ENCODE measurements at places on chromosomes 7 and 10.

DNA sequence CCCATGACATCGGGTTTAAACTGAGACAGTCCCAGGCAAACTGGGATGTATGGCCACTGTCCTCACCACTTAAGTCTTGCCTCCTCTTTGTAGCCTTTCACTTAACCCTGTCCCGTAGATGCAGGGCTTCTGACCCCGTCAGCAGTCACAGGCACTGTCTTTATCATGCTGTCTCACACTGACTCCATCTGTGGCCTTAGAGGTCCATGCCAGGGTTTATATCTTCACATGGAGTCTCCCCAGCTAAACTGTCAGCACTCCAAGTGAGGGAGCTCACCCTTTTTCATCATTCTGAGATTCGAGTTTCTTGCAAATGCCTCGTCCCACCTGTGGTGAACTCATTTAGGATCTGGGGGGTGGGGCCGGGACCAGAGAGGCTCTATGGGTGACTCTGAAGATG, 2.8 kb downstream of the FKBP6 start:
- no peak for DNase-seq

- no peak for DNase-seq
These were observed 54.7 kb downstream of the PWWP2B start for GRCh38 chr10:132451506-132452215.

DNA sequence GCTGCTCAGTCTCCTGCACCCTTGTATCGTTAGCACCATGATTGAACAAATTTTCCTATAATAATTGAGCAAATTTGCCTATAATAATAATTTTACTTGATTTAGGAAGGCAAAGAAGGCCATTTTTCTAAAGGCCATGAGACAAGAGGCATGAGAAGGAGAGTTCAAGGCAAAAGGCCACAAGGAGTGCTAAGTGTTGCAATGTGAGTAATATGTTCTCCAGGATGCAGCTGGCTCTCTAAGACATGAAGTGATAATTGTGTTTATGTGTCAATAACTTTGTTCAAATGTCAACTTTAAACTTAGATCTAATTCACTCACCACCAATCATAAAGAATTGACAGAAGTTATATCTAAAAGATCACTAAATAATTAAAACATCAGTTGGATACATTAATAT, 53.8 kb downstream of the SGCE start:
- DNase-seq: no peak

GRCh38 chr10:101140084-101140949, 9.2 kb downstream of the TLX1 start:
- no peak for DNase-seq

- DNase-seq: no peak
These were observed 41.5 kb upstream of the ST7 start for GRCh38 chr7:116911801-116912200.

- no peak for DNase-seq
These were observed 99.1 kb downstream of the PLCE1 start for GRCh38 chr10:94092848-94093247.

DNA sequence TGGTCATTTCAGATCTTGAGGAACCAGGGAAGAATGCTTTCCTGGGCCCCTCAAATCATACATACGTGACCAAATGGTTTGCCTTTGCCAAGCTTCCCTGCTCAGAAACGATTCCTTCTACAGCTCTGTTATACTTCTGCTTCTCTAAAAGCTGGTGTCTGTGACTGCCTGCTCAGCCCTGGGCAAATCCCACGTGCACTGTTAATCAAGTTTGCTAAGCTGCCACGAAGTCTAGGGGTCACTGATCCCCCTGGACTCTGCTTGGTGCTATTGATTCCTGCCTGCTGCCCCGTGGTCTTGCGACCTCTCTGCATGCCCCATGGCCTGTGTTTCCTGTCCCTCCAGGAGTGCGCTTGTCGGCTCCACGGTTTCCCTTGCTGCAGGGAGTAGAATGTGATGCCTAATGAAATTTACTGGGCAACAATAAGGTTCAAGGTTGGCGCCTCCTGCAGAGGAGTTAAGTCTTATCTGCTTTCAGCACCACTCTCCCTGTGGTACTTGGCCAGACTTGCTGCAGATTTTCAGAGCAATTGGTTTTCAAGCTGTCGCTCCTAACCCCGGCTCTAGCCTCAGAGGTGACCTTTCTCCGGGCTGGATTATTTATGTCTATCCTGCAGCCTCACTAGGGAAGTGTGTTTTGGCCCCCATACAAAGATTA, 201.6 kb upstream of the FZD8 start:
- DNase-seq: no peak

DNA sequence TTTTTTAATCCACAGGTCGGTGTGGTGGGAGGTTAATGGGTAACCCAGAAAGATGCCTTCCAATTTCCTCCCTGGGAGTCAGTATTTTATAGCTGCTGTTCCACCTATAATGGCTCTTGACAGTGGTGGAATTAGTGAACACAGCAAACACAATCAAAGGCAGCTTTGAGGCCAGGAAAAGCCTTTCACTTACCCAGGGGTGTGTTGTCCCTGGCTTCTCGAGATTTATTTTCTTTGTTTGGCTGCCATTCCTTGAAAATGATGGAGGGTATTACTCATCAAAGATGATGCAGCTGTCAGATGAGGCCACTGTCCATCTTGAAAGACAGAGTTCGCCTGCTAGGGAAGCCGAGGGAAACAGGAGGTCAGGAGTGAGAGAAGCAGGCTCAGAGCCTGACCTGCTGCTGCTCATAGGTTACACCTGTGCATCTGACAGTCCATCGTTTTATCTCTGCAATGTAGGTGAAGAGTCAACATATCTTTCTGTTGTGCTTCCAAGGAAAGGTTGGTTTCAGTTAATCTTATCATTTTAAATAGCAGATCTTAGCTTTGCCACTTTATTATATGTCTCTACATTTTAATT, 221.6 kb downstream of the XPNPEP1 start:
- no peak for DNase-seq

GRCh38 chr10:68721673-68722335, 765 bp downstream of the CCAR1 start:
- DNase-seq: no peak

- DNase-seq: no peak
These were observed 152.4 kb downstream of the KIF20B start for GRCh38 chr10:89853781-89854191.

DNA sequence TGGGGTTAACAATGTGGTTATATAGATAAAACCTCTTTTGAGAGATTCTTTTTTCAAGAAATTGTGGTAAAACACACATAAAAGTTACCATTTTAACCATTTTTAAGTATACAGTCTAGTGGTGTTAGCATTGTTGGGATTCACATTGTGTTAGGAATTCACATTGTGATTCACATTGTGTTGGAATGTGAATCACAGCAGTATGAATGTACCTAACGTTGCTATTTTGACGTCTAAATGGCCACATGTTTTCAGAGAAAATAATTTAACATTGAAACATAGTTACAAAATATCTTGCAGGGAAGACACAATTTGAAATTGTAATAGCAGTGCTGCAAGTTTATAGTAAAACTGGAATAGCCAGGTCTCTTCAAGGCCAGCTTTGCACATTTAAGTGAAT, 129.0 kb downstream of the BICC1 start:
- DNase-seq: no peak

DNA sequence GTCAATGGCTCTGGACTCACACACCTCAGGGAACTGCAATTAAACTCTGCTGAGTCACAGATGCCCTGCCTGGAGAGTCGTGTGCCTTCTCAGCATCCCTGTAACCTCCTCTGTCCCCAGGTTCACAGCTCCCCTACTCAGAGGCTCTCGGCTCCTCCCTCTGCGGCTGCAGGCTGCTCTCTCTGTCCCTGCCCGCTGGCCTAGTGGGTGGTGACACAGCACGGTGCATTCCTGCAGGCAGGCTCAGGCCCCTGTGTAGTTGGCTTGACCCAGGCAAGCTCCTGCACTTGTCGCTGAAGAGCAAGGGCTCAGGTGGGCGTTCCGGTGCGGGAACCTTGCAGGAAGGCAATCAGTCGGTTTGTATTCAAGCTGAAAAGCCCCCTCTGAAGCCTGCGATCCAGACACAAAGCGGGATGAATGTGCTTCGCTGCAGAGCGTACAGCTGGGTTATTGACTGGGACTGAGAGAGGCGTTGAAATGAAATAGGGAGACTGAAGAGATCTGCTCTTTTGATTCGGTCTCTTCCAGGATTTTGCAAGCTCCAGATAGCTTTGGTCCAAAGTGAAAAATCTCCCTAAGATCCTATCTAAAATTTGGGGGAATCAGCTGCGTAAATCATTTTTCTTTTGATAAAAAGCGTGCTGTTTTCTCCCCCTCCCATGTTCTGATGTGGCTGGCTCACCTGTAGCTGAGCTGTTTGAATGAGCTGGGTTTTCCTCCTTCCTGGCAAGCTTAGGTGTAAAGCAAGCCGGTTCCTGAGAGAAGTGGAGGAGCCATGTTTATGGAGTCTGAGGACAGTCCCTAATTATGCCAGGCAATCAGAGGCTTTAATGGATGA, 208.7 kb upstream of the PHYHIPL start:
- no peak for DNase-seq

GRCh38 chr10:121131014-121131413, 279.9 kb downstream of the WDR11 start:
- no peak for DNase-seq

- DNase-seq: no peak
These were observed 120.6 kb downstream of the LYZL1 start for GRCh38 chr10:29409241-29410054.

DNA sequence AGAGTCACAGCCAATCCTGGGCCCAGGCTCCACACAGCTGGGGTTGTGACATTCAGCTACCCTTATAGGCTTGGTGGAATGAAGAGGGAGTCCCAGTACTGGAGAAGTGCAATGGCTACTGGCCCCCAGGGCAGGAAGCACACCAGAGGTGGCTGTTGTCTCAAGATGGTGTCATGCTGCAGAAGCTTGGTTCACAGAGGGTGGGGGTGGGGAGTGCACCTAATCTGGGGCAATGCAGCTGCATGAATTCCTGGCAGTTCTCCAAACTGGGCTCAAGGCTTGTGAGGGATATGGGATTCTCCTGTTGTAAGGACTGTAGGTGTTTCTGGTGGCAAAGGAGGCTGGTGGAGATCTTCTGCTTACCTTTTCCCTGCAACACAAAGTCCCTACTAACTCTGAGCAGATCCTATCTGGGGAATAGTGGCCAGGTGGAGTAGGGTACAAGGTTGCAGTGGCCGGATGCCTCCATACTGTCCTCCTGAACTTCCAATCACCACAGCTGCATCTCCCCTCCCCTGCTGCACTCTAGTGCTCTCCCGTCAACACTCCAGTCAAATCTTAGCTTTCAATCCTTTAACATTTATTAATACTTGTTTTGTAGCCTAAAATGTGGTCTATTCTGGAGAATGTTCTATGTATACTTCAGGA, 27.4 kb upstream of the PLA2G12B start:
- no peak for DNase-seq

DNA sequence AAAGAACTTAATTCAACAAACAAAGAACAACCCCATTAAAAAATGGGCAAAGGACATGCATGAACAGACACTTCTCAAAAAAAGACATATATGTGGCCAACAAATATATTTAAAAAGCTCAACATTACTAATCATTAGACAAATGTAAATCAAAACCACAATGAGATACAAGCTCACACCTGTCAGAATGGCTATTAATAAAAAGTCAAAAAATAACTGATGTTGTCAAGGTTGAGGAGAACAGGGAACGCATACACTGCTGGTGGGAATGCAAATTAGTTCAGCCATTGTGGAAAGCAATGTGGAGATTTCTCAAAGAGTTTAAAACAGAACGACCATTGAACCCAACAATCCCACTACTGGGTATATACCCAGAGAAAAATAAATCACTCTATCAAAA, 19.1 kb downstream of the ZFAND4 start:
- no peak for DNase-seq

DNA sequence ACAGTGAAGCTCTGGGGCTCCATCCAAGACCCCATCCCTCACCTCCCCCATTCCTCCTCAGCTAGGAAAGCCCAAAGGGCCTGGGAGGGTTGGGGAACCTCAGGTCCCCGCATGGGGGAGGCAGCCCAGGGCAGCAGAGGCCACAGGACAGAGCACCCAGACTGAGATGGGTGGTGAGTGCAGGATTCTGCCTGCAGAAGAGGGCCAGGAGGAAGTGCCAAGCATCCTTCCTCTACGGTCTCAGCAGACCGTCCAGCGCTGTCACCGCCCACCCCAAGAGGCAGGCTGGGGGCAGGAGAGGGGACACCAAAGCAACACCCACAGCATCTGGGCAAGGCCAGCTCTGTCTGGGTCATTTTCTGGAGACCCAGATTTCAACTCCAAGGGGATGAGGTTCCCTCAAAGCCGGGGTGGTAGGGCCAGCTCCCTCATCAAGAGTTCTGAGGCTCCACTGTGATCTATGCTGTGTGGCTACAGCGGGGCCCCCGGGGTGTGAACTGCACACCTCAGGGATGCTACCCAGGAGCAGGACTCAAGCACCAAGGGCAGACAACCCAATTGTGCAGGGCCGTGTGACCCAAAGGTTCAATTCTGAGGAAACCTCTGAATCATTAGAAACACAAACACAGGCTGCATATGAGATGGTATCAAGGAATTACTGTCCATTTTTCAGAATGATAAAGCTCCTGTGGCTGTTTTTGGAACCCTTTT, 46.8 kb downstream of the CAMK2B start:
- no peak for DNase-seq

GRCh38 chr10:114780577-114781184, 40.9 kb upstream of the FHIP2A start:
- DNase-seq: no peak

GRCh38 chr10:22672319-22673090, 41.9 kb downstream of the PIP4K2A start:
- DNase-seq: no peak

DNA sequence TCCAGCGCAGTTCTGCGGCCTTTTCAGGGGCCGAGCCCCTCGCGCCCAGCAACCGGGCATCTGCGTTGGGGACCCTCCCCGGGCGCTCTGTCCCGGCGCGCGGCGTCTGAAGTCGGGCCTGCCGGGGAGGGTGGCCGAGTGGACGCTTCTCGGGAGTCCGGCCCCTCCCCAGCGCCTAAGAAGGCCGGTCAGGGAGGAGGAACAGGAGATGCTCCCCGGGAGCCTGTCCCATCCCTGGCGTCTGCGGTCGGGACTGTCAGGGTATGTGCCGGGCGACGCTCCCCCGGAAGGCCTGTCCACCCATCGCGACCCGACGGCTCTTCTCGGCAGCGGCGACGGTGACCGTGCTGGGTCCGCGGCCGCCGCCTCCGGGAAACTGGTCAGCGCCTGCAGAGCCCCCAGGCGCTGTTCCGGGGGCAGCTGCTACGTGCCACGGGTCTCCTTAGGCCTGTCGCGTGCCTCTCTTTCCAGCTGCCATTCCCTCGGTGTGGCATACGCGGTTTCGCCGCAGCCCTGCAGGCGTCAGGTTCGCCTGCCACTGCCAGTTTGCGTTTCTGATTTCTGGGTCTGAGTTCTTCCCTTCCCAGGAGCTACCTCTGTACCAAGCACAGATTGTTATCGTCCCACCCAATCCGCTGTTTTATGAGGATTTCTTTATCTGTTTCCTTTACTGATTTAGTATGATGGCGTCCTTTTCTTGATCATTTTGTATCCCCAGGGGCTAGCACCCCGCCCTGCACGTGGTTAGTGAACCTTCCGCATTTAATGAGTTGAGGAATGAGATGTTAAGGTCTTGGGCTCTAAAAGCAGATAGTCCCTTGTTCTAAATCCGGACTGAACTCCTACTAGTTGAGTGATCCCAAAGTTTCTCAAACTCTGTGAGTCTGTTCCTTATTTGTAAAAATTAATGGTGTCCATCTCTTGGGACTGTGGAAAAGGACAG, 782 bp downstream of the IFIT5 start:
- no peak for DNase-seq
